ENCODE measurements at places on chromosomes 4 and X. TPM values are rescaled to one million over a fixed set of nuclear protein-coding genes. Genes with fewer than 3 reads are reported as not detected.

EGFL6 gene
- total RNA-seq, result not detected

FAM9B gene
- total RNA-seq, result not detected

SPON2 gene
- total RNA-seq, result 17.4 TPM

SERTM2 gene
- not detected for total RNA-seq

NKX3-2 gene
- not detected for total RNA-seq

PPEF2 gene
- not detected for total RNA-seq

Measured in activated naive CD4-positive, alpha-beta T cell treated with anti-CD3 and anti-CD28 coated beads, Interleukin-2, amount 50 U/mL, for 72 hours (primary cell).